Renal cortical epithelial cell (primary cell): ENCODE measurements at places on chromosomes 4 and X.

GRCh38 chr4:5955201-5955821 is 62.4 kb upstream of the CRMP1 start:
- DNase-seq: no peak

- DNase-seq: no peak
Observed at GRCh38 chr4:45679411-45679810, 444.4 kb downstream of the GABRG1 start.

GRCh38 chrX:152898442-152898841 is 575 bp downstream of the ZNF185 start:
- no peak for DNase-seq

DNA sequence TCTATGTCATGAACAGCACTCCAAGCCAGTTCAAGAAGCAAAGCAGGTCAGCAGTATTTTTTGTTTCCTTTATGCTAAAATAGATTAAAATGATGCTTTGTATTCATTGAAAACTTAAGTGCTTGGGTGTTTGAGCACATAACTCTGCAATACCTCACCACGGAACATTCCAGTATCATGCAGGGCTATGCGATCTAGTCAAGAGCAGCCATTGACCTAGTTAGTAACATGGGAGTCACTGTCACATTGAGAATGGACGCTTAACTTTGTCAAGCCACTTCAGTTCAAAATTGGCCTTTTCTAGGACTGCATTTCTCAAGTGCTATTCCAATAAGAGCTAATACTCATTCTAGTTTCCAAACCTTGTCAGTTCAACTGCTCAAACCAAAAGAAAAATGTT is 160.1 kb upstream of the FSTL5 start:
- no peak for DNase-seq

- no peak for DNase-seq
Observed at GRCh38 chr4:2791518-2792395, 1.1 kb upstream of the SH3BP2 start.

DNA sequence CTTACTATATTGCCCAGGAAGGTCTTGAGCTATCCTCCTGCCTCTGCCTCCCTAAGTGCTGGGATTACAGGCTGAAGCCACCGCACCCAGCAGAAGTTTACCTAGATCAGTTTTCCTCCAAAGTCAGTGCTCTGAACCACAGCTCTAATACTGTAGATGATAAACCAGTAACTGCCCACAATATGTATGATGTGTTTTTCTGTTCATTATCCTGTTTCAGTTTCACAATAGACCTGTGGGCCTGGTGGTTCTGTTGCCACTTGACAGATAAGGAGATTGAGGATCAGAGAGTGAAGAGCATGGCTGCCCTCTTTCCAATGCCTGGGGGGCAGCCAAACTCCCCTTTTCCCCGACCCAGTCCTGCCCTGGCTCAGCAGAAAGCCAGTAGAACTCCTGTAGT is 87.0 kb downstream of the EFNB1 start:
- DNase-seq: peak; percentile 35

DNA sequence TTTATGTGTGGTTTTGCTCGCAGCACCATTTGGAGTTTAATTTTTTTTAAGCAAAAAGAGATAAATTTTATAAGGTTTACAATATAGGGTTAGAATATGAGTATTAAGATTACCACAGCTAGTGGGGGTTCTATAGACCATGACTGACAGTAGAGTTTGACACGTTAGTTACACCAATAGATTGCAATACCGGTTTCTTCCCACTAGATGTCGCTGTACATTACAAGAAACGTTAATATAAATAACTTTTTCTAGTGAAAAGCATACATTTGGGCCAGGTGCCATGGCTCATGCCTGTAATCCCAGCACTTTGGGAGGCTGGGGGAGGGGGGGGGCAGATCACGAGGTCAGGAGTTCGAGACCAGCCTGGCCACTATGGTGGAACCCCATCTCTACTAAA is 433.6 kb downstream of the MAGEB5 start:
- DNase-seq: peak; percentile 1

- no peak for DNase-seq
Observed at GRCh38 chrX:40054793-40055192, 43.0 kb downstream of the BCOR start.

DNA sequence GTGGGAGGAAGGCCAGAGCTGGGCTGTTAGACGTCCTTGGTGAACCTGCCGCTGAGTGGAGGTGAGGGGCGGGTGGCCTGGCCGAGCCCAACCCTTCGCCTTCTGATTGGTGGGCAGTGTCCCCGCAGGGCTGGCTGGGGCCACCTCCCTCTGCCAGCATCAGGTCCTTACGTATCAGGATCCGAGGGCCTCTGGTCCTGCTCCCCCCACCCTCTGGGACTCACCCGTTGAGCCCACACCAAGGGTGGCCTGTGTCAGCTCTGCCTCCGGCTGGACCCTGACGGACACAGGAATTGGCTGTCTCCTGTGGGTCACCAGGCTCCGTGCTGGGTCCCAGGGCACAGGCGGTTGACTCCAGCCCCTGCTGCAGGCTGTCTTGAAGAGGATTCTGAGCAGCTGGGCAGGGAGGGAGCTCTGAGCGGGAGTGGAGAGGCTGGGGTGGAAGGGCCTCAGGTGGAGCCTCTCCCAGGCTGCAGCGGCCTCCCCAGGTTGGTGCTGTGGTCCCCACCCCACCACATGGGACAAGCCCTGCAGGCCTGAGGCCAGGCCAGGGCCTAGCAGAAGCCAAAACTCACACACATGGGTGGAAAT is 58.4 kb upstream of the NKX1-1 start:
- no peak for DNase-seq

GRCh38 chrX:33307911-33308354 is 96.6 kb upstream of the DMD start:
- DNase-seq: no peak

DNA sequence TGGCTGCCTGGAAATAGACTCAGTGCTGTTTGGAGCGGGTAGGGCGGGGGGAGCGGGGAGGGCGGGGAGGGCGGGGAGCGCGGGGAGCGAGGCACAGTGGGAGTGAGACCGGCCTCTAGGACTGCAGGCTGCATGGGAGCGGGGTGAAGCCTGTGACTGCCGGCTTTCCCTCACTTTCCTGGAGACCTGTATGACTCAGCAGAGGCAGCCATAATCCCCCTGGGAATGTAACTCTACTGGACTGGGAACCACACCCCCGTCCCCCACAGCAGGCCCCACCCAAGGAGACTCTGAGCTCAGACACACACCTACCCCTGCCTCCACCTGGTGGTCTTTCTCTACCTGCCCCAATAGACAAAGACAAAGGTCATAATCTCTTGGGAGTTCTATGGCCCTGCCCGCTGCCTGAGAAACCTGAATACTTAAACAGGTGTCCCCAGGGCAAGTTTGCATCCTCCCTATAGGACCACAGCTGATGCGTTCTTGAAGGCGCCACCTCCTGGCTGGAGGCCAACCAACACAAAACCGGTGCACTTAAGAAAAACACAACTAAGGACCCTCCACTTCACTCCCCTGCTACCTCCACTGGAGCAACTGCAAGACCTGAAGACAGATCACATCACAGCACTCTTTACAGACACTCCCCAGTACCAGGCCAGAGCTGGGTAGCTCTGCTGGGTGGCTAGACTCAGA is 18.0 kb downstream of the HDAC8 start:
- DNase-seq: peak; percentile 17

- no peak for DNase-seq
Observed at GRCh38 chrX:107724653-107725052, 50.9 kb downstream of the TSC22D3 start.

DNA sequence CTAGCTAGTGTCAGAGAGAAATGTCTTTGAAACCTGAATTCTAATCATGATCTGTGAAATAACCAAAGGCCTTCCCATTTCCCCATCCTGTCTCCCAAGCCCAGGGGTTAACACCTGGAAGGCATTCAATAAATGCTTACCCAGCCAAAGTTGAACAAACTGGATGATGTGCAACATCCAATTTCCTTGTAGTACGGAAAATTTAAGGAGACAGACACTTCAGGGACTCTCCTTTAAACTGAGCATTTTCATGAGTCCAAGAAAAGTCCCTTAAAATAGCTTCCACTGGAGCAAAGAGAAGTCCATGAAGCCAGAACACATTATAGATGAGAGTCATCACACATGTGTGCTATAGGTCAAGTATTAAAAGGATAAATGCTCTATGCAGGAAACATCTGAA is 271.2 kb downstream of the RAB28 start:
- no peak for DNase-seq

DNA sequence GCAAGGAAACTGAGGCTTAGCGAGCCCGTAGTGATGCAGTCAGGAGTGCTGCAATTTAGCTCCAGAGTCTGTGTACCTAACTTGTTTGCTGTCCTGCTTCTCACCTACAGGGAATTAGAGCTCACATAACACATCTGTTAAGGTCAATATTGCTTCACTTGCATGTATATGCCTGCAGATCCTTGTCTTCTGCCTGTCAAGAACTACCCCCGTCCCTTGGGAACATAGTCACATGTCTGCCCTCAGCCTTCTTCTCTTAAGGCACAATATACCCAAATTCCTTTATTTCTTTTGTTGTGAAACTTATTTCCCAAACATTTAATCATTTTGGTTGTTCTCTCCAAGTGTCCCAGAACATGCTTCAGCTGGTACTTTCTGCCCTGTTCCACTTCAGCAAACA is 103.3 kb upstream of the LEF1 start:
- no peak for DNase-seq

DNA sequence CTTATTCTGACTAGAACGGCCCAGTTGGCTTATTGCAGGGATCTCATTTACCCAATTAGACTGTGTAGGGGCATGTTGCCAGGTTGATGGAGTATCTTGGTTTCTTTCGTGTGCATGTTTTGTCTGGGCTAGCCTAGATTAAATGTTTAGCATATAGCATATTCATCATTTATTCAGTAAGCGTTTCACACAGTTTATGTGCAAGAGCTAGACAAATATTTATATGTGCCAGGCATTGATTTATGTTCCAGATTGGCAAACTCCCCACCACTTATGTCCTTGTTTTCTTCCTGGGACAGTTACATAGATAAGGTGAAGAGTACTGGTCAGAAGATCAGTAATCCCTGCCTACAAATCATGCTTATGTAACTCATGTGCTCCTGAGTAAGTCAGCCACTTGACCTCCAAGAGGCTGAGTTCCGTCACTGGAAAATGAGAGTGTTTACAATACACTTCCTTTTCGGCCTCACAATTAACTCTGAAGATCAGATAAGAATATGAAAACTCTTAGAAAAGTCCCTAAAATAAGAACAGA is 57.2 kb downstream of the RUFY3 start:
- no peak for DNase-seq

DNA sequence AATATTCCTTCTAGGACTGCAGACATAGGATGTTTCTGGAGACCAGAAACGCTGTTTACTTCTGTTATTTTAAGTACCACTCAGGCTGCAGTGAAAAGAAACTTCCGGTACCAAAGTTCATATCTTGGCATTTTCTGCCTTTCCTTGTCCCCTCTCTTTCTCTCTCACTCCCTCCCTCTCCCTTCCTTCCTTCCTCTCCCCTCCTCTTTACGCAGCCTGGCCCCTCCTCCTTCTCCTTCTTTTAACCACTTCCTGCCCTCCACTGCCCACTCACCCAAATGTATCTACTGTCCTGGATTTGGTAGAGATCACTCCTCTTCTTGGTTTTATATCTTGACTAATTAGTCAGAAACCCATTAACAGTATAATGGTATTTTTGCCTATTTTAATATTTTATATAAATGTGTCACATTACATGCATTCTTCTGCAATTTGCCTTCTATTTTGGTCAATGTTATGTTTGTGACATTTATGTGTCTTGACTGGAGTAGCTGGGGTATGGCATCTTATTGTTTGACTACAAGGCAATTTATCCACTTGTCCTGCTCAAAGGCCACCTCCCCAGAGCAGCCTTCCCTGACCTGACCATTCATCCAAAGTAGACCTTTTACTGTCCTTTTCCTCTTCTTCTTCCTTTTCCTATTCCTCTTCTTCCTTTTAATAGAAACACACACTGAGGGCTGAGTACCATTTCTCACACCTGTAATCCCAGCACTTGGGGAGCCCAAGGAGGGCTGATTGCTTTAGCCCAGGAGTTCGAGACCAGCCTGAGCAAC is 56.9 kb downstream of the BCOR start:
- no peak for DNase-seq

- peak; percentile 43 for DNase-seq
Observed at GRCh38 chr4:103073792-103074438, 2.6 kb downstream of the SLC9B2 start.

- DNase-seq: peak; percentile 59
Observed at GRCh38 chr4:118888666-118889311, at the start of gene SYNPO2. TSS of gene SYNPO2 (plus strand) at chr4:118888854. CDS start at chr4:118889037, 183 bp downstream.

GRCh38 chr4:184011826-184012380 is 106.8 kb downstream of the STOX2 start:
- DNase-seq: no peak

GRCh38 chrX:40154853-40155588 is 57.3 kb upstream of the BCOR start:
- no peak for DNase-seq
